ENCODE measurements at places on chromosomes 12 and 14.

GRCh38 chr12:116426391-116427136 lies 132.6 kb upstream of the MAP1LC3B2 start:
- no peak for DNase-seq

DNA sequence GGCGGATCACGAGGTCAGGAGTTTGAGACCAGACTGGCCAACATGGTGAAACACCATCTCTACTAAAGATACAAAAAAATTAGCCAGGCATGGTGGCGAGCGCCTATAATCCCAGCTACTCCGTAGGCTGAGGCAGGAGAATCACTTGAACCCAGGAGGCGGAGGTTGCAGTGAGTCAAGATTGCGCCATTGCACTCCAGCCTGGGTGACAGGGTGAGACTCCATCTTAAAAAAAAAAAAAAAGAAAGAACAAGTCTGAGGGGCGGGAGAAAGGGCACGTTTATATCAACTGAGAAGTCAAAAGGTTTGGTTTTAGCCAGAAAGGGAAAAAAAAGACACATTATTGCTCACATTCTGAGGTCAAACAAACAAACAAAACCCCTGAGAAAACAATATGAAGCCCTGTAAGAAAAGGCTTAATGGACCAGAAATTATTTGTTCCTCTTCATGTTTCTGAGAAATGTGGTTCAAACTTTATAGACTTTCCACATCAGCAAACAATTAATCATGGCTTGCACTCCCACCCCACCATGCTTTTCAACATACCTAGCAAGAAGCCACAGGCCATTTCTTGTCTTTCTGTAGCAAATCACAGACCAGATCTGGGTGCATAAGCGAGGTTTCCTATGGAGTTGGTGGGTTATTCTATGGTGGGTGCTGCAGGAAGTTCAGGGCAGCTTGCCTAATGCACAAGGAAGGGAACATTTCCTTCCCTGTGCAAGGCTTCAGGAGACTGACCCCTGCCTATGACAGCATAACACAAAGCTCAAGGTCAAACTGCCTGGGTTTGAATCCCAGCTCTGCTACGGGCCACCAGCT lies 80.1 kb downstream of the SSPN start:
- DNase-seq: no peak

- no peak for DNase-seq
These were observed 77.8 kb downstream of the FERMT2 start for GRCh38 chr14:52873065-52873464.

- peak; percentile 85 for DNase-seq
These were observed 11.9 kb downstream of the SCNN1A start for GRCh38 chr12:6363330-6364043.

DNA sequence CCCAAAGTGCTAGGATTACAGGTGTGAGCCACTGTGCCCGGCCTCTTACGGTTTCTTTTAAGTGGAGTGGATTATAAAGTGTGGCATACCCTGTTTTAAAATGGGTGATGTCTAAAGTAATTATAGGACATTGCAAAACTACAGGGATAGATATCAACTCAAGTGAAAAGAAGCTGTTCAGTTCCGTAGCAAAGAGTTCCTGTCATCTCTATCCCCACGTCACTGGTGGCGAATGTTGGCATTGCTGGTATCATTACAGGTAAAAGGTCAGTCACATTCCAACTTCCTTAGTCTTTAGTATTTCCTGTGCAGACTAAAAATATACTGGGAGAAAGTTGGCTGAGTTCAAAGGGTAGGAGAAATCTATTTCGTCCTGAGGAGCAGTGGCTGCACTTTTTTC lies 95.6 kb upstream of the SLC38A2 start:
- no peak for DNase-seq

DNA sequence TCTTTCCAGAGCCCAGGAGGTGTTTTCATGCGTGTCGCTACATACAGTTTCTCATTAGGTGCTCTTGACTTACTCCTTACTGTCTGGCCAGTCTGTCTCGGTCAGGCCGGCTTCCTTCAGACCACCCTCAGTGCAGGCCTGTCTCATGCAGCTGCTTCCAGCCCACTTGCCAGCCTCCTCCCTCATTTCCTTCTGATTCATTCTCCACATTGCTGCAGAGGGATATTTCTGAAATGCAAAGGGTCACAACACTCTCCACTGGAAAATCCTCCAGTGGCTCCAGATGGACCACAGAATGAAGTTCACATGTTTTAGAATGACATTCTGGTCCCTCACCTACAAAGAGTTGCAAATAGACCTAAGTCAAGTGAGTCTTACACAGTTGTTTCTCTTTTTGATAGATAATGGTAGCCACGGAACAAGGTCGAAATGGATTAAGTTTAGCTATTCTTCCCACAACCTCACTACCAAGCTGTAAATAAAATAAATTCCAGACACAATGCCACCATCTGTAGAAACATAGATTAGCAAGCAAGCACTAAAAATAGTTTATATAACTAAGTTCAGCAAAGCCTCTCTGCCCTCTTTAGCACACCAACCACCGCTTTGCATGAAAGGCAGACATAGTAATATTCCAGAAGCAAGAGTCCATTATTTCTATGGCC lies 146.9 kb downstream of the ESR2 start:
- no peak for DNase-seq

- peak; percentile 85 for DNase-seq
These were observed 782.5 kb downstream of the TMEM121 start for GRCh38 chr14:106308839-106309389.

- DNase-seq: no peak
These were observed 2.5 kb upstream of the SMARCD1 start for GRCh38 chr12:50082644-50083043.

DNA sequence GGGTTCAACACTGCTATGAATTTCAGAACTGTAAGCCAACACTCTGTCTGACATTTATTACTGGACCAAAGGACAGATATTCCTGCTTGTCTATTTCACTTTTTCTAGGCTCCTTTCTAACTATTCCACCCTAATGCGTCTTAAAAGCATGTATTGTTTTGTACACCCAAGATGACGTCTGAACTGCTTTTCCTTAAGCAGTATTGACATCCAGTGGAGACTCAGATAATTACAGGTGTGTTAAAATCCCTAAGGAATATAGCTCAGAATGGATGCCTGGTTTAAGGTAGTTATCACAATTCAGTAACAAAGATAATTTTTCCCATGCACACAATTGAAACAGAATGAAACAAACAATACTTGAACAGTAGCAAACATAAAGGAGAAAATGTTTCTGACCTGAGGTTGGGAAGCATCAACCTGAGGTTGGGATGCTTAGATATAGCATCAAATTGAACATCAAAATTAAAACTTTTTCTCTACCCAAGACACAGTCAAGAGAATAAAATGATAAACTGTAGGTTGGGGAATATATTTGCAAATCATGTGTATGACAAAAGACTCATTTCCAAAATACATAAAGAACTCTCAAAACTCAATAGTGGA lies 93.7 kb upstream of the PTPRR start:
- no peak for DNase-seq

DNA sequence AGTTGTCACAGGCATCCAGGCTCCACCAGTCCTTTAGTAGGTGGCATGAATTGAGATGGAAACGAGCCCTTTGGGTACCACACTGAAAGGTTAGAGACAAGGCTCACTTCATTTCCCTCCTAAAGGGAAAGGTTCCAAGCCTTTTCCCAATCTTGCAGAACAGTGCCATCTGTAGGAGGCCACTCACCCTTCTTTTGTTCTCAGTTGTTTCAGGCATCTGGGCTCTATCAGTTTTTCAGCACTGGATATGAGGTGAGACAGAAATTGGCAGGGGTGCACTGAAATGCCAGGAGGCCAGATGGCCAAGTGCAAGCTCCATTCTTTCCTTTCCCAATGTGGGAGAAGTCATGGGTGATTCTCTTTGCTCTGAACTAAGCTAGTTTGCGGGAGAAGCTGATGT lies 15.2 kb downstream of the FBXO33 start:
- DNase-seq: no peak

DNA sequence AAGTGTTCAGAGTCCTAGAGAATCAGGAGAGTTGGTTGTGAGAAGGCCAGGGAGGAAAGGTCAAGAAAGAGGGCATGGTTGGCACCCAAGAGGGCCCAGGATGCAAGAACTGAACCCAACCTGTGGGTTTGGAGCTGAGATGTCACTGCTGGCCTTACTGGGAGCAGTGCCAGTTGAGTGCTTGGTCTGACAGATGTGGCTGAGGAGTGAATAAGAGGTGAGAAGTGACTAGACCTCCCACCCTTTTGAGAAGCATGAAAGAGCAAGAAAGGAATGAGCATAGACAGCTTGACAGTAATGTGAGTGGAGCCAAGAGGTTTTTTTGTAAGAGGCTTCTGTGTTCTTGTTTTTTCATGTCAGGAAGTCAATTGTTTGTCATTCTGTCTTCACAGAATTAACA lies 95.3 kb downstream of the FGD4 start:
- DNase-seq: peak; percentile 7

- peak; percentile 33 for DNase-seq
These were observed 797 bp downstream of the UNG start for GRCh38 chr12:109098183-109098604.

- no peak for DNase-seq
These were observed 51.2 kb downstream of the TESC start for GRCh38 chr12:117047810-117048584.
